ENCODE measurements at places on chromosomes 3 and 15.

DNA sequence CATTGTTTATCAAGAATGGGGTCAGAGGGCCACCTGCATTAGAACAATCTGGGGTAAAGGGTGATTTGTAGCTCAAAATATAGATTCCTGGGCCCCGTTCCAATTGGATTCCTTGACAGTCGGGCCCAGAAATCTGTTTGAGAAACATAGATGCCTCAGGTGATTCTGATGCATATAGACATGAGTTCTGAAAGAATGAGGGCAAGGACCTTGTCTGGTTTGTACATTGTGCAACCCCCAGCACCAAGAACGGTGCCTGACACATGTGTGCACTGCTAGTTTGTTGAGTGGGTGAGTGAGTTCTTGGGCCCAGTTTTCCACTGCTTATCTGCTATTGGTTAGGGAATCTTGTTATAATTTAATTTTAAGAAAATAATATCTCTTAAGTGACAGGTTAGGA lies 16.6 kb downstream of the CRYBG3 start:
- DNase-seq = no peak

- DNase-seq = peak; percentile 75
These were observed 158.6 kb downstream of the UACA start for GRCh38 chr15:70604666-70605315.

DNA sequence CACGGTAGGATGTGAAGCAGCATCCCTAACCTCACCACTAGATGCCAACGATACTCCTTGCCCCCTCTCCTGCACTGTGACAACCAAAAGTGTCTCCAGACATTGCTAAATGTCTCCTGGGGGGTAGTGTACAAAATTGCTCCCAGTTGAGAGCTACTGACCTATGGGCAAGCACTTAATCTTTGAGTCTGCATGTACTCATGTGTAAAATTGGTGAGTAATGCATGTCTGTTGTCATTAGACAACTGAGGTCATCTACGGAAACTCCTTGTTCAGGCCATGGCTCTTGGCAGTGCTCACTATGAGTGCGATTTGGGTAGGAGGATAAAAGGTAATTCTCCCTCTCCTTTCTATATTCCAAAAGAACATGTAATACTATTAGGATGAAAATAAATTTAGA lies 29.2 kb downstream of the PDHB start:
- peak; percentile 65 for DNase-seq

DNA sequence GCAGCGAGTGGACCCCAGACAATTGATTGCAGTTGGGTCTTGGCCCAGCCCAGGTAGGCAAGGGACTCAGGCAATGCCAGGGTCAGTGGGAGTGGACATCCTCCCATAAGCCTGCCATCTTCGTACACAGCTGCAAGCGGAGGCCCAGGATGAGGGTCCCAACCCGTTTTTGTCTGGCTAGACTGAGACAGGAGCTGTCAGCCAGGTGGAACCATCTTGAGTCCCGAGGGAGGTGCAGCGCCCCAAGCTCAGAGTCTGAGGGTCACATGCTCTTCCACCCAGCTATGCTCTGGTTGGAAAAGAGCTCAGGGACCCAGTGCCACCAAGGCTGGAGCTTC lies 22.6 kb upstream of the IP6K2 start:
- no peak for DNase-seq

- DNase-seq = no peak
These were observed 48.4 kb upstream of the CCK start for GRCh38 chr3:42314411-42314810.

GRCh38 chr15:83200162-83200561 lies 7.5 kb downstream of the HDGFL3 start:
- no peak for DNase-seq
